ENCODE measurements at places on chromosomes 2 and 18.
A peak's percentile ranks its signal among the peaks of the same experiment; 100 is the strongest.

DNA sequence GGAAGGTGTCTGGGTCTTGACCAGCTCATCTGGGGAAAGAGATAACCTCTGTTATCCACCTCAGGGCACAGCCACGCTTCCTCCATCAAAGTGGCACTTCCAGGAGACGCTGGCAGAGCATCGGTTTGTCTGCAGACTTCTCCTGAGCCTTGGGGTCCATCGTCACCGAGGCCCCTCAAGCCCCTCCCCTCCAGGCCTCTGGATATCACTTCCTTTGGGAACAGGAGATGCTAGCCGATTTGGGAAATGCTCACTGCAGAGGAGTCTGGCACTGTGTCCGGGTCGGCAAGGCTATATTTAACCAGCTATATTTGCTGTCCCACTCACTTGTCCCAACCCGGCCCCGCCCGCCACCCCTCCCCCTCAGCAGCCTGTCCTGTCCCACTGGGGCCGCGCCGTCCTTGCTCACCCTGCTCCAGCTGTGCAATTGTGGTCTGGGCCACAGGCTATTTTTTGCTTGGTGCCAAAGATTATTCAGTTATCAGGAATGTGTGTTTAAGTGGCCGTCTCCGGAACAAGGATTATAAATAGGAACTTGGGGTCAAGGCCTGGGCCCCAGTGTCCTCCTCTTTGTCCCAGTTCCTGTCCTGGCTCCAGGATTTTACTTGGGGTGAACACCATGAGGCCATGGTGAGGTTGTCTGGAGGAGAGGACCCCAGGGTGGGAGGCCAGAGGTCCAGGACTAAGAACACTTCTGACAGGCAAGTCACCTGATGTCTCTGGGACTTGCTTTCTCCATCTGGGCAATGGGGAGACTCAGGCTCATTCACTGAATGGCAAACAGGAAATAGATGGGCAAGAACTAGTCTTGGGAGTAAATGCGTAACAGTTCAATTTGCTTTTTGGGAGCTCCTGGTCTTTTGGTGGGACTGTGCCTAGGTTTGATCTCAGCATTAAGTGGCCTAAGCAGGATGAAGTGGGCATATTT is 263.6 kb downstream of the DYSF start:
- DNase-seq = no peak

DNA sequence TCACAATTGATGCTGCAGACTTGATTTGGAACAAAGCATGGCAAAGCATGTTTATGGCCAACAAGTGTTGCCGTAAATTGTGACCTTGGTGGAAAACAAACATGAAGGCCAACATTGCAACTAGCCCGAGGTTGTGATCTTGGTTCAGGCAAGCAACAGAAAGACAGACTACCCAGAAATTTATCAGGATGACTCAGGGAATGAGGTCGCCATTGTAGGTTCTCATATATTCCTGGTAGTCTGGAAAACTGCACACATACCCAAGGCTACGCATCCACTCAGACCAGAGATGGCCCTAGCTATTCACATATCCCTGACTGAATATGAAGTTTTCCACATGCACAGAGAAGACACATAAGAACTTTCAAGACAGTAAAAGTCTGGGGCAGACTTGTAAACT is 30.1 kb downstream of the CYP1B1 start:
- no peak for DNase-seq

DNA sequence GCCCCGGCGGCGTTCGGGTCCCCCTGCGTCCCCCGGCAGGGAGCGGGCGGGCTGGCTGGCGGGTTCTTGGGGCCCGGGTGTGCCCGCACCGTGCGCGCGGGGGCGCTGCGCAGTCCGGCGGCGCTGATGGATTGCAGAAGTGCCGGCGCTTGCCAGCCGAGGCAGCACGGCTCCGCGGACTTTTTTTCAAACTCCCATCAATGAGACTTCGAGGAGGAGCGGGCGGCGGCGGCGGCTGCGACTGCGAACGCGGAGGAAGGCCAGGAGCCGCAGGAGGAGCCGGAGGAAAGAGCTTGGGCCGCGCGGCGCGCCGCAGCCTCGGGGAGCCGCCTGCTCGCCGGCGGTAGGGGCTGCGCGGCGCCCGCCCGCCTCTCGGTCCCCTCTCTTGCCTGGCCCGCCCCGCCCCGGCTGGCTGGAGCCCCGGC is at the start of gene GLI2:
Gene GLI2, plus strand, starts transcription at position 123 of the 425 bp plus-strand sequence. CDS start 61,453 bp downstream, outside the sequence.
- no peak for DNase-seq

GRCh38 chr2:171069286-171069956 is 91.3 kb downstream of the TLK1 start:
- DNase-seq = no peak

- no peak for DNase-seq
Observed at GRCh38 chr2:162025121-162025911, 48.7 kb downstream of the DPP4 start.

- DNase-seq = no peak
Observed at GRCh38 chr2:23953625-23954024, 13.4 kb downstream of the UBXN2A start.

DNA sequence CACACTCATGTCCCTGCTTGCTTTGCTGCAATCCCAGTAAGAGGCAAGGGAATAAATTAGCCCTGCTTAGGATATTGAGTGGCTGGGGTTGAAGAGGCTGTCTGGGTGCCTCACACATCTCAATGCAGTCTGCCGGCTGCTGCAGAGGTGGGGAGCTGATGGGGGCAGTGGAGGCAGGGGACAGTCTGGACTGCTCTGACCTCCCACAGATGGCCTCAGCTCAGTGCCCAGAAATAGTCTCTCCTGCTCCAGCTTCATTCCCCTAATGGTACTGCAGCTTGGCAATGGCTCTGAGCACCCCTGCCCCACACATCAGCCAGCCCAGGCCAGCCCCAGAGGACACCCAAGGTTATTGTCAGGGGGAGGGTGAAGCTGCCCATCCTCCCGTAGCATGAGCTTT is 21.5 kb upstream of the TNS1 start:
- DNase-seq = no peak

DNA sequence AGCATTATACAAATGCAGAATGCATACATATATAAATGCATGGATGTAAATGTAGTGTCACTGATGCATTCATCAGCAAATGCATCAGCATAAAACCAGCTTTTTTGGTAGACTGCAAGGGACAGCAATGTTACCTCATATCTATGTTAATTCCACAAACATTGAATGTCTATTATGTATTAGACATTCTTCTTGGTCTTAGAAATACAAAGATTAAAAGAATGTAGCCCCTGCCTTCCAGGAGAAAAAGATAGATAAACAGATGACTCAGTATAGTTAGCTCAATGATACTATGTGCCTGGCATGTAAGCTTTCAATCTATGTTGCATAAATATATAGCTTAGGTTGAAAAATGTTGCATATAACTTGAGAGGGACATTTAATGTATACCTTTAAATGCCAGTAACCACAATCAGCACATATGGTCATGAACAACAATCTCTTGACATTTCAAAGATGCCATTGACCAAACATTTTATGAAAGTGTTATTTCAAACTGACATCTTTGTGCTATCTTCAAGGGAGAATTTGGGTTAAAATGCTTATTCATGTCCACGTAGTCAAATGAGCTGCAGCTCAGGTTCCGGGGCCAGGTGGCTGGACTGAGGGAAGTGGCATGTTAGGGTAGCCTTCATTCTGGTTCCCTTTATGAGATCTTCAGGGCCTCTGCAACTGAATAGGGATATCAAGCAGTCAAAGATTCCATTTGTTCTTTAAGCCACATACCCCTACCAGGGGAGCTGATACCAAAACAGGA is 45.2 kb upstream of the GCG start:
- DNase-seq = no peak

GRCh38 chr2:168501466-168502065 is 45.5 kb downstream of the CERS6 start:
- DNase-seq = no peak

- no peak for DNase-seq
Observed at GRCh38 chr18:46250812-46251173, 146.6 kb downstream of the HAUS1 start.

GRCh38 chr2:79085382-79085781 is 2.4 kb downstream of the REG1B start:
- no peak for DNase-seq

DNA sequence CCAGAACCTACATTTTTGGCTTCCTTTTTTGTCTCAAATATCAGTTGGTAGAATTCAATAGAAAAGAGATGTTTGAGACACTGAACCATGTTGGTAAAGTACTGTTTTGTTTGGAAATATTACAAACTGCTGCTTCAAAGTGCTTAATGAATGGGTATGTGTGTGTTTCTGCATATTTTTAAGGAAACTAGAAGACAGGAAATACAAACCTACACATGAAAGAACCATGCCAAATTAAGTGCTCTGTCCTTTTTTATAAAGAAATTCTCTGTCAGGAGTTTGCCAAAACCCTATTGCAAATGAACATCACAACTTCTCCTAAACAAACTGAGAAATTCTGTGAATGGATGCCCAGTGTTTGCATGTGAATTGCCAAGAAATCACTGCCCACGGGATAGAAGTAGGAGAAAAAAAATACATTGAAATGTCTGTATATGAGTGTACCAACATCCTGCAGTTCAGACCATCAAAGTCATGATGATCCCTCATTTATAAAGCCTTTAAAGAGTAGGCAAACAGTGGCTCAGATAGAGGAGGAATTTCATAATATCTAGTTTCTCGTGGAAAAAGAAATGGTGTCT is 69.6 kb upstream of the RND3 start:
- no peak for DNase-seq

DNA sequence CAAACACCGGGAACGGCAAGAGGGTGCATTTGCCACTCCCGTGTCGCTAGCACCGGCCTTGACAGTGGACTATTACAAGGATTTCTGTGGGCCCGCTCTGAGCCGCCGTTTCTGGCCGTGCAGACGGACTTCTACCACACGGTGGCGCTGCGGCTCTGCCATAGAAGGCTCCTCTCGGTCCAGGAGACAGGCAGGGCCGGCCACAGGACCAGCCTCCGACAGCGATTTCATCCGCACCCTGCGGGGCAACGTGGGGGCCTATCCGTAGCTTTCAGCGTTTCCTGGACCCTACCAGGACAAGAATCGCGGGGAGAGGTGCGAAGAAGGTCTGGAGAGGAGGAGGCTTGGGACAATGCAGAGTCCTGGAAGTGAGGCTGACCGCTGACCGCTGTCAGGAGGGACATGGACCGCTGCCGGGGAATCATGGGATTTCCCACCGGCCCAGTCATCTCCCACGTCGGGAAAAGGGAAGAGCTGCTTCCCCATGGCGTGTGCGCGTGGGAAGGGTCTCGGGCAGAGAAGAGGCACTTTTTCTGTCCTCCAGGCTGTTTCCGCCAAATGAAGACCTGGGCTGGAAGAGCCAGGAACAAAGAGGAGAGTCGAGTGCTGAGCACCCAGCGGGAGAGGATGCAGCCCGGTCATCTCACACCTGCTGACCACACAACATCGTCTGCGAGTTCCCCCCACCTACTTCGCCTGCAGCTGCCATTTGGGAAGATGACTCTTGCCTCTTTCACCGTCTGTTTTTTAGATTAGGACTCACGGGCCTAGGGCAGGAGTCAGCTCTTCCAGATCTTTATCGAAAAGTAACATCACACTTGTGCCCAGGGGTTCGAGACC is 35.5 kb upstream of the HAAO start:
- peak; percentile 70 for DNase-seq

GRCh38 chr18:13398631-13399030 is 180.1 kb downstream of the LDLRAD4 start:
- no peak for DNase-seq

DNA sequence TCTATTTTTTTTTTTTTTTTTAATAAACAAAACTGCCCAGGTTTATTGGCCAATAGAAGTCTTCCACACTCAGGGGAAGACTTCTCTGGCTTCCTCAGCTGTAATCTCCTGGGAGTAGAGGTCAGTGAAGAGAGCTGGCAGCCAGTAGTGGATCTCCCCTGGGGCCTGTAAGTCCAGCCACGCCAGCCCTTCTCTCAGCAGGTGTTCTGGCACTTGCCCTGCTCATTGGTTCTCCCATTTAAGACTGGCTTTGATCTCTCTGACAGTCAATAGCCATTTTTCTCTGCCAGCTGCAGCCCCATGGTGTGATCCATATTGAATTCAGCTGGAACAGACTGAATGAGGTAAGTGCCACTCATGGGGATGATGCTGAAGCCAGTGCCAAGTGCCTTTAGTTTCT is 170.6 kb upstream of the SPHKAP start:
- DNase-seq = no peak

- no peak for DNase-seq
Observed at GRCh38 chr18:68803356-68803755, 5.5 kb downstream of the CCDC102B start.

GRCh38 chr2:100034431-100034830 is 108.0 kb downstream of the AFF3 start:
- DNase-seq = no peak

GRCh38 chr18:56841836-56842235 is 190.7 kb downstream of the WDR7 start:
- no peak for DNase-seq

DNA sequence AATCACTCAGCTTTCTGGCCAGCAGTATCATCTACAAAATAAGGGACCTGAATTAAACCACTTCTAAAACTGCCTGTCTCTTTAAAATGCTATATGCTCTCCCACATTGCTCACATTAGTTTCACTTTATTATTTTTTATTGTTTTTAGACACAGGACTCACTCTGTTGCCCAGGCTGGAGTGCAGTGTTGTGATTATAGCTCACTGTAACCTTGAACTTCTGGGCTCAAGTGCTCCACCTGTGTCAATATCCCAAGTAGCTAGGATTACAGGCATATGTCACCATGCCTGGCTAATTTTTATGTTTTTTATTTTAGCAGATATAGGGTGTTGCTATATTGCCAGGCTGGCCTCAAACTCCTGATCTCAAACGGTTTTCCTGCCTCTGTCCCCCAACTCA is 591.3 kb upstream of the ZNF804A start:
- no peak for DNase-seq

- no peak for DNase-seq
Observed at GRCh38 chr2:169705927-169706326, 11.7 kb downstream of the PHOSPHO2 start.

DNA sequence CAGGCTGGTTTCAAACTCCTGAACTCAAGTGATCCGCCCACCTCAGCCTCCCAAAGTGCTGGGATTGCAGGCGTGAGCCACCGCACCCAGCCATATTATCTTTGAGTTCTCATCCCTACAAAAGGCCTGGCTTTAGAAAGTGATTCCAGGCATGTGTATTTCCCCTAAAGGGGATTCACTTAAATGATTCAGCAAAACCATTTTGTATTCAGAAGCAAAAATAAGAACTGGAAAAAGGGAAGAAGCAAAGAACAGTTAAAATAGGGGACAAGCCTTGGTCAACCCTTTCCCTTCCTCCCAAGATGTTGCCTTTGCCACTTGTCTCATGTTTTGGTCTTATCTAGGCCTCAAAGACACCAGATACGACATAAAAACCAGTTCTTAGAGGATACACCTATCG is 10.5 kb downstream of the TM4SF20 start:
- no peak for DNase-seq

- no peak for DNase-seq
Observed at GRCh38 chr2:52342458-52342857, 1310.5 kb upstream of the NRXN1 start.

- no peak for DNase-seq
Observed at GRCh38 chr2:46018773-46019591, 278.2 kb upstream of the EPAS1 start.

DNA sequence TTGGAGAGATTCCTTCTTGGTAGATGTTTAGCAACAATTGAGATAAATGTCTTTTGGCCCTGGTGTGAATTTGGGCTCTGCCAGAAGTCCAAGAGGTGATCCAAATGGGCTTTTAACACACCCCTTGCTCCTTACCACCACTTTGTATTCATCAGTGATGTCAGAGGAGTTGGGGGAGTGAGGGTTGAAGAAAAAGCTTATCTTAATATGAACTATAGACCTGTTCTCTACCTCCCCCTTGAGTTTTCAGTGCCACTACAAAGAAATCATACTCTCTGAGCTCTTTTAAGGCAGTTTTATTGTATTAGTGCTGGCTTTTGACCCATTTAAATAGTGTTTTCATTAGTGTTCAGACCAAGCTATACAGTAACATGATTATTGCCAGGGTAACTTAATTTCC is 229.1 kb downstream of the PHLPP1 start:
- no peak for DNase-seq

All from amygdala (tissue), 56 donors.